ENCODE measurements at places on chromosomes 16 and 17.

DNA sequence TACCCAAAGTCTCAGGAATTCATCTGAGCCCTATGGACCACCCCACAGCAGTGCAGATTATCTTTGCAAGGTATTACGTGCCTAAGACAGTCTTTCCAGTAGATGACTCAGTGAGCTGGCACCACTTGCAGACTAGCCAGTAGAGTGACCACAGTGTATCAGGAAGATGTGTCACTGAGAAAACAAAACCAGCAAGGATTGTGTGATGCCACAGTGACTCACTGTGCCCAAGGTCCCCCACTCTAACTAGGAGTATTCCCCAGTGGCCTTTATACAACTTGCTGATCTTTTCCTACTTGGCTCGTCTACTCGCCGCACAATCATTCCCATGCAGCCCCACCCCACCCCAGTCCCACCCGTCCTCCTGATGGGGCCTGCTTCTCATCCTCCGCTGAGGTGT is 26.8 kb upstream of the PRKCA start:
- no peak for DNase-seq

- no peak for DNase-seq
These were observed 416 bp downstream of the MT1H start for GRCh38 chr16:56669840-56670619.

GRCh38 chr17:41885733-41886132 is 20.5 kb upstream of the KLHL11 start:
- no peak for DNase-seq

- no peak for DNase-seq
These were observed 17.7 kb downstream of the PSMD11 start for GRCh38 chr17:32461853-32462617.

DNA sequence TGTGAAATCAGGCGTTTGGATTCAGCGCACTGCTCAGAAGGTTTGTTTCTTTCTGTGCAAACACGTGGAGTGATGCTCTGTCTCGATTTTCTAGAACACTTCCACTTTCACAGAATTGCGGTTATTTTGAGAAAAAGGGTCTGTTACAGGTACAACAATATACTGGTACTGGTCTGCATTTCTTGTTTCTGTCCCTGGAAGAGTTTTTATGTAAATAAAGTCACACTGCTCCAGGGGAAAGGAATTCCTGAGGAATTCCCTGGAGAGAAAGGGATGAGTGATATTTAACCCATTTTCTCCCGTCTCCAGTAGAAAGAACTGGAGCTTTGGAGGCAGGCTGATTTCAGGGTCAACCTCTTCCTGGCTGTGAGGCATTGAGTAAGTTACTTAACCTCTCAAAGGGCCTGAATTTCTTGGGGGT is 16.2 kb upstream of the RMI2 start:
- no peak for DNase-seq

DNA sequence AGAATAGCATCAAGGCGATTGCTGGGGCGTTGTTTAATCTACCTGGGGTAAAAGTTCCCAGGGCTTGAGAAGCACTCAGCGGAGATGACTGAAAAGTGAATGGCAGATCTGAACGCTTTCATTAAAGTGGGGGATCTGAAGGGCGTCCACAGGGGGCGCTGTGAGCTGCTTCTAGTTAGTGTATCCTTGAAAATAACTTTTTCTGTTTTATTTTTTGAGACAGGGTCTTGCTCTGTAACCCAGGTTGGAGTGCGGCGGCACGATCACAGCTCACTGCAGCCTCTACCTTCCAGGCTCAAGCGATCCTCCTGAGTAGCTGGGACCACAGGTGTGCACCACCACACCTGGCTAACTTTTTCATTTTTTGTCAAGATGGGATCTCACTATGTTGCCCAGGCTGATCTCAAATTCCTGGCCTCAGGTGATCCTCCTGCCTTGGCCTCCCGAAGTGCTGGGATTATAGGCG is 360.4 kb downstream of the SEC14L1 start:
- no peak for DNase-seq

- no peak for DNase-seq
These were observed 239.0 kb downstream of the SNX29 start for GRCh38 chr16:12215277-12216105.
